Left ventricle myocardium inferior (tissue), 1 donor: ENCODE measurements at places on chromosomes 12 and 14.

- no peak for DNase-seq
These were observed 49.8 kb downstream of the SDR9C7 start for GRCh38 chr12:56884421-56884820.

DNA sequence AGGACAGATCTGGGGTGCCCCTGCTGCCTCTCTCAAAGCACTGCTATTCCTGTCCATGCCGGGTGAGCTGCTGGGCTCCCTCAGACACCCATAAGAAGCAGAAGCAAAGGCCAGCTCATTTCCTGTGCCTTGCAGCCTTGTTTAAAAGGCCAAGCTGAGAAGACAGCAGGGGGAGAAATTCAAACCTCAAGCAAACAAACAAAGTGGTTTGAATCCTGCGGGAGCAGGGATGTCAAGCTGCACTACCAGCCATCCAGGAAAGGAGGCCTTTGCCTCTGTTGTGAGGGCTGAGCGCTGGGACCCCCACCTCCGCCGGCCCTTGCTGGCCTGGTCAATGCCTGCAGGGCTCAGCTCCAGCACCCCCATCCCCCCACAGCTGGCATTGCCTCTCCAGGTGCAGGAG lies 176.5 kb downstream of the PIWIL1 start:
- no peak for DNase-seq

DNA sequence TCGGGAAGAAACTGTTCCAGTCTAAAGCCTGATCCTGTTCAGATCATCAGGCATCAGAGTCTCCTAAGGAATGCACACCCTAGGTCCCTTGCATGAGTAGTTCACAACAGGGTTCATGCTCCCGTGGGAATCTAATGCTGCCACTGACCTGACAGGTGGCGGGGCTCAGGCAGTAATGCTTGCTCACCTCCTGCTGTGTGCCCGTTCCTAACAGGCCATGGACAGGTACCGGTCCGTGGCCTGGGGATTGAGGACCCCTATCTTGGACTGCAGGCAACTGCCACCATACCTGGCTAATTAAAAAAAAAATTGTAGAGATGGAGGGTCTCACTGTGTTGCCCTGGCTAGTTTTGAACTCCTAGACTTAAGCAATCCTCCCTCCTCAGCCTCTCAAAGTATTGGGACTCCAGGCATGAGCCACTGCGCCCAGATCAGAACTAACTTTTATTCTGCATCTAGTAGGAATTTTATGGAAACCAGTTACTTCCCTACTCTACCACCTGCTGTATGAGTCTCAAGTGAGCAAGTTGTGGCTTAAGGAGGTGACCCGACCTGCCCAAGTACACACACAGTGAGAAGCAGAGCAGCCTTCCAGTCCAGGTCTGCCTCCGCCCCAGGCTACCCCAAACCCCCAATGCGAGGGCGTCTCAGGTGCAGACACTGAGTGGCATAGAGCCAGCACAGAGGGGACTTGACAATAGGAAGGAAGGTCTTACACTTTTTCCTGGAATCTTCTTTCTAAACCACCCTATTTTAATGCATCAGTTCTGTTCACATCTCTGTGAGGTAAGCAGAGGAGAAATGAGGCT lies 2.5 kb upstream of the PAPLN start:
- DNase-seq, result no peak

GRCh38 chr12:68636268-68636667 lies 25.6 kb downstream of the RAP1B start:
- no peak for DNase-seq

- no peak for DNase-seq
These were observed 52.7 kb upstream of the PTCSC3 start for GRCh38 chr14:36229262-36229661.

DNA sequence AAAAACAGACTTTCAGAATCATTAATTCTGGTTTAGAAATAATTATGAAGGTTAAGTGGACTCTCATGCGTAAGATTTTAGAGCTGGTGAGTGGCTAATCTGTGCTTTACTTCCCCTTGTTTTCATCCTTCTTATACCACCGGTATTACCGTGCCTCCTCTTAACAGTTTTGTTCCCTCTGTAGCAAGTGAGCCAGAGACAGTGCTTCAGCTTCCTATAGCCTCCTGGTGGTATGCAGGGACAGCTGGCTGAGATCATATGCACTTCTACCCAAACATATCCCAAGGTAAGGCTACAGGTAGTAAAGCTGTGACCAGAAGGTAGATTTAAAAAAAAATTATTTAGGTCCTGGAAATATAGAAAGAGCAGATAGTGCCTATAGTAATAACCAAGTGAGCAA lies 55.2 kb downstream of the PDE3A start:
- no peak for DNase-seq

- DNase-seq, result no peak
These were observed 31.2 kb downstream of the FIGNL2 start for GRCh38 chr12:51817027-51817953.

GRCh38 chr12:95088379-95088778 lies 15.0 kb upstream of the NR2C1 start:
- DNase-seq, result no peak

DNA sequence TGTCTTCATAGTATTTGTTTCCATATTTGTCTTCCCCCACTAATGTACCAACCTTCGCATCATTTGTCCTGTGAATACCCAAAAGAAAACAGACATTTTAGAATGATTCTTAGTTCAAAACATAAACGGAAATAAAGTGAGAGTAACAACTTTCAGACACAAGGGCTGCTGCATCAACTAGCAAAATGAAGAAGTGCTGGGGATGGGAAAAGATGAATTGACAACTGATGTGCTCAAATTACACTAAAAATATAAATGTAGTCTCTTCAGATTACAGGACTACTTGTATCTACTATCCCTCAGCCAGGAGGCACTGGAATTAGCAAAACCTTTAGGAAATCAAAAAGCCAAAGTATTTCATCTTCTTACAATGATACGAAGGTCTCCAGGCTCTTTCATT lies 743 bp downstream of the NDUFA12 start:
- DNase-seq, result no peak

DNA sequence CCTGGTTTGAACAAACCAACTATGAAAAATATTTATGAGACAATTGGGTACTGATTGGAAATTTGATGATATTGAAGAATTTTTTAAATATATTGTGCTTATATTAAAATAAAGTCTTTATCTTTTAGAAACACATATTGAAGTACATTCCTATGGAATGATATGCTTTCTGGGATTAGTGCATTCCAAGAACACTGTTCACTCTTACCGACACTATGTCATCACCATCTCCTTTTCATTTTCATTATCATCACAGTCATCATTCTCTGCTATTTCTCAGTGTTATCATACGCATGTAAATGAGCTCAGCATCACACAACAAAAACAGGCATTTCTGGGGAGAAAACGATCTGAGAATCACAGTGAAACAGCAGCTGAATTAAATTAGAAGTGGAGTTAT lies 513.3 kb upstream of the CCDC196 start:
- no peak for DNase-seq

DNA sequence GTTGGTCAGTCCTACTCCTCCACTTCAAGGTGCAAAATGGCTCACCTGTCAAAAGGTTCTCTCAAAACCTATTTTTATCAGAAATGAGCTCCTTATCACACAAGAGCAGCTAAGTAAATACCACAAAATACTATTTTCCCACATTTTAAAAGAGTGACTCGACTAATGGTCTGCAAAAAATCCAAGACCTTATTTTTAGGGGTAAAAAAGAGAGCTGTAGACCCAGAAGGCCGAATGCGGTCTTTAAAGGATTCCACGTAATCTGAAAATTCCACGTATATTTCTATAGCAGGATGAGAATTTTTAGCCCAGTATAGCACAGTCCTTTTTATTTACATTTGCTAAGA lies 3.8 kb downstream of the C14orf93 start:
- no peak for DNase-seq

DNA sequence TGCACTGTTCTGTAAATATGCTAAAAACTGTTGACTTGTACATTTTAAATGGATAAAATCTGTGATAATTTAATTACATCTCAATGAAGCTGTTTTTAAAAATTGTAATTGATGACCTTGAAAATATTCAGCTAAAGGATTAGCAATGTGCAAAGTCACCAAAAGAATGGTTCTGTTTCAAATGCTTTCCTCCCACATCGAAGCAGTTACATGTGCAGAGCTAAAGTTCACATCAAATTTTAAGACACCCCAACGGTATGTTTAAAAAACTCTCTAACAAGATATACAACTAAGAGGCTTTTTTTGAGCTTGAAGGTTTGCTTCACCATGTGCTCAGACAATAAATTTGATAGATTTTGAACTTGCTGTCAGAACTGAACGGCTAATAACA lies 114.6 kb upstream of the KRAS start:
- no peak for DNase-seq

- DNase-seq, result no peak
These were observed 179.4 kb downstream of the ERC1 start for GRCh38 chr12:1170411-1170810.

DNA sequence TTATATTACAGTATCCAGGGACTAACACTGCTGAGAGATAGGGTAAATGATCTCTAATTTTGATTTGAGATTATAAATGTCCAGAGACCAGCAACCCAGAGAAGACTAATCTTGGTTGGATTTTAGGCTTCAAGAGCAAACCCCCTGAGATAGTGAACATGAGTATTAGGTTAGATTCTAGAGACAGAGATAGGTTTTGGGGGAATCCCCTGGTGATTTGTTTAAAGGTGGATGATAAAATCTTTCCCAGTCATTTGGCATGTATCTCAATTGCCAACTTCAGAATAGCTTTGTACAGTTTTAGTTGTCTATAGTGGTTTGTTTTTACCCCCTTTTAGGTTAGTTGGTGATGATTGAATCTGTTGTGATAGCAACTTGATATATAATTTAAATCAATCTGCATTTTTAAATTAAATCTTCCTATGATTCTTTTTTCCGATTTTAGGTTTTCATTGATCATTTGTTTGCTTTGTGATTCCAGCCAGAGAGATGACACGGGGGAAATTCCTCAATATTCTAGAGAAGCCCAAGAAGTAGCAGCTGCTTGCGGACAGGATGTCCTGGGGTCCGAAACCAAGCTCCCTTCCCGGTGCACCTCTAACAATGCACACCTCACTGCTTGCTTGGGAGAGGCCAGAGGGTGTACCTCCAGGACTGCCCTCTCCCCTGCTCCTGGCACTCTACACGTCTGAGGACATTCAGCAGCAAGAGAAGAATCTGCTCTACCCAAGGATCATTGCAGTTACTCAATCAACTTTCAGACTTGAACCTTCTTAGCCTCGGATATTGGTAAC lies 40.6 kb upstream of the VSX2 start:
- DNase-seq, result no peak
